Stimulated activated CD4-positive, alpha-beta T cell treated with anti-CD3 and anti-CD28 coated beads, Interleukin-15, amount 100 ng/mL, for 48 hours (primary cell): ENCODE measurements at places on chromosomes 3 and 15.

GRCh38 chr15:60592371-60593169 lies 113.6 kb upstream of the ICE2 start:
- peak; percentile 71 for DNase-seq

- DNase-seq = no peak
These were observed 127.3 kb downstream of the PPM1L start for GRCh38 chr3:160883373-160883772.

DNA sequence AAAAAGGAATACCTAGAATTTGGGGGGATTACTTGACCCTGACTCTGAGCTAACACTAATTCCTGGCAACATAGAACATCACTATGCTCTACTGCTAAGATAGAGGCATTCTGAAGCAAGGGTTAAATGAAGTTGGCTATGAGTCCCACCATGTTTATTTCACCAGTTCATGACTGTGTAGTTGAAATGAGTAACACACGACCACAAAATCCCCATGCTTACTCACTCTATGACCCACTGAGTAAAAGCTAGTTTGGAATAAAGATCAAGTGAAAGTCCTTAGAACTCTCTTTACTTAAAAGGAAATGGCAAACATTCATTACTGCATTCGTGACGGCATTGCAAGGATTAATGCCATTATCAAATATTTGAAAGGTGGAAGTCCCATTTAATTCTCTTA lies 47.4 kb downstream of the MRPL46 start:
- peak; percentile 17 for DNase-seq

DNA sequence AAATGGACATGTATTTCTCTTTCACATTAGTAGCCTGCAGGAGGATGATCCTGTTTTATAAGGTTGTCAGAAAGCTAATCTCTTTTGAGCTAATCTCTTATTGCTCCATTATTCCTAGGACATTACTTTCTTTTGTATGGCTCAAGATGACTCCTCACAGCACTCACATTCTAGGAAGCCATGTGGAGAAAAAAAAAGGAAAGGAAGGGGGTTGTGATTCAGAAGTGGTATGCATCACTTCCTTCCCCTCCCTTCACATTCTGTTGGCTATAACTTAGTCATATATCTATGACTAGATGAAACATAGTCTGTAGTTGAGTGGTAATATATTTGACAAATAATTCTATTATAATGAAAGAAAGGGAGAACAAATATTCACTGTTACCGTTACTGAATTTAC lies 168.8 kb upstream of the TTC14 start:
- DNase-seq = no peak

DNA sequence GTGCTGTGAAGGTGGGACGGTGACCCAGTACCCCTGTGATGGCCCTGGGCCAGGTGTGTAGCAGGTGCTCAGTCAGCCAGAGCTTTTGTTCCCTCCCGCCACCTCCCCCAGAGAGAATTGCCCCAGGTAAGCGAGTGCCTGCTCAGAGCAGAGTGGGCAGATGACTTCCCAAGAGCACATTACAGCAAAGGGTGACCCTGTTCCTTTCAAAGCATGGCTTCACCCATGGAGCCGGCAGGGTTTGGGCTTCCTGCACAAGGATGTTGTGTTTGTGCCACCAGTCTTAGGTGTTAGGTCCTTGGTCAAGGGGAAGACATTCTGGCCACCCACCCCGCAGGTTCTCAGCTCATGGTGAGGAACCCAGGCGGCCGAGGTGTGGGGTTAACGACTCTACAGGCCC lies 30.7 kb downstream of the SLC6A6 start:
- DNase-seq = no peak

GRCh38 chr3:45730409-45731154 lies 41.4 kb downstream of the SACM1L start:
- DNase-seq = no peak

DNA sequence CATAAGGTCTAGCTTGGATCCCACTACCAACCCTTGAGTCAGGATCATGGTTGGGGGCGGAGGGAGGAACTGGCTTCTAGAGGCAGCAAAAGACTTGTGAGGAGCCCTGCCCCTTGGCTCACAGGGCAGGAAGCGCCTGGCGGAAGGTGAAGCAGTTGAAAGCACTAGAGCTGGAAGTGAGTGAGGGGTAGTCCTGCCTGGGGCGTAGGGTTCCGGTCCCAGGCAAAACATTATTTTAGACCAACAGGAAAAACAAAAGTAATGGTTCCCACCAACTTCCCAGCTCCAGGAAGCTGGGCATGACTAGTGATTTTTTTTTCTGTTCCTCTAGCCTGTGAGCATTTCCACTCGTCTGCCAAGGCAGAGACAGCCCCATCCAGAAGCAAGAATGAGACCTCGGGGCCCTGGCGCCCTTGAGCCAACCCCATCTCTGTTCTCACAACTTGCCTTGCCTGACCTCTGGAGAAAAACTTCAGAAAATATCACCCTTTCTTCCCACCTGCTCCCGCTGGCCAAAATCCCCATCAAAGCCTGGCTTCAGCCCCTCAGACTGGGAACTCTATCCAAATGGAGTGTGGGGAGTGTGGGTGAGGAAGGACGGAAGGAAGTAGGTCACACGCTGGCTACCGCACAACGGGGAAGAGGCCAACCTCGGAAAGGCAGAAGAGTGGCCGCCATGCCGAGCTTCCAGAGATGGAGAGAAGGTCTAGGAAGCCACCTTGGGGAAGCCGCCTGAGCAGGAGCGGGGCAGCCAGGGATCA lies 57.5 kb downstream of the RBPMS2 start:
- DNase-seq = no peak

DNA sequence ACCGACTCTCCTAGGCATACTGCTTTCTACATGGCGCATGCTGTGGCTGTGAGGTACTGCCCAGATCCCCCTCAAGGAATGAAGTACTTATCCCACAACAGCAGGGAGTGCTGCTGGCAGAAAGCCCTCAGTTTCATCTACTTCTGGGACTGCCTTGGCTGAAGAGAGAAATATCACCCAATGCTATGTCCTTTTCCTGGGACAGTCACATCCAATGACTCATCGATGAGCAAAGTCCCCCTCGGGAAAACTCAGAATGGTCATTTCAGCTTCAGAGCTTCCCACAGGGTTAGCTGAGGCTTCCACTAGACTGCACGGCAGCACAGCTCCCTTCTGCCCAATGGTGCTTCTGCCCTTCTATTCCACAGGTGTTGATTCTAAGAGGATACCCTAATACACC lies 3.6 kb upstream of the NMD3 start:
- no peak for DNase-seq

DNA sequence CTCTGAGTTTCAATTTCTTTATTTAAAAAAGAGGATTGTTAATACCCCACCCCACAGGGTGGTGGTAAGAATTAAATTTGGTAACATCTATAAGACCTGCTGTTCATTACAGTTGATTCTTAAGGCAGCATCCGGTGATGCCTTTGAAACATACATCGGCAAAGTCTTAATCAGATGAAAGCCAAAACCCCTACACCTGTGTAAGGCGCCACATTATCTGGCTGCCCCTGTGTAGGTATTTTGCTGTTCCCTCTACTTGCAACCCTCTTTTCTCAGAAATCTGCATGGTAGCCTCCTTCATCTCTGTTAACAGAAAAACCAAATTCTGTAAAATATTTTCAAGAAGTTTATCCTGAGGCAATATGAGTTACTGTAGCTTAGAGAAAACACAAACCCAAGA lies 90.0 kb downstream of the ST6GAL1 start:
- no peak for DNase-seq
